ENCODE measurements at places on chromosomes 11 and 22.

GRCh38 chr11:16911186-16911585 lies 103.0 kb downstream of the PLEKHA7 start:
- H3K4me1 ChIP-seq = no peaks in the 10 kb centered on the region
- H3K27me3 ChIP-seq = no peaks in the 10 kb centered on the region
- no peak for DNase-seq
- no peaks in the 10 kb centered on the region for H3K36me3 ChIP-seq
- H3K27ac ChIP-seq = no peak overlapping the region
- H3K4me3 ChIP-seq = no peak overlapping the region

DNA sequence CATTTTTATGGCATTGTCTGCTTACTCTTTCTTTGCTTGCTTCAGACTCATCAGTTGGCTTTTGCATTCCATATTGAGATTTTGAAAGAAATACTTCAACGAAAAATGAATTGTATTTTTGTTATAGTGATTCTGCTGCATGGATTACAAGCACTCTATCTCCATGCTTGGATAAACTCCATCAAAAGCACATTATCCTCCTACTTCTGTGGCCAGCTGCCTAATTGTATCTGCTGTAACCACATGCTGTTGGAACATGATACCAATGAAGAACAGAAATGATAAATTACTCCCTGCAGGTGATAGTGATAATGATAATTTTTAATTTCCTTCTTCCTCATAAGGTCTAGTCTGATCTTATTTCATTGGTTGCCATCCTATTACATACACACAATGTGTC lies 100.8 kb downstream of the PRMT3 start:
- H3K4me1 ChIP-seq = no peaks in the 10 kb centered on the region
- no peak overlapping the region for H3K27ac ChIP-seq
- H3K4me3 ChIP-seq = no peak overlapping the region
- DNase-seq = no peak
- H3K27me3 ChIP-seq = no peaks in the 10 kb centered on the region
- peaks cover 14% of the 10 kb centered on the region for H3K36me3 ChIP-seq

DNA sequence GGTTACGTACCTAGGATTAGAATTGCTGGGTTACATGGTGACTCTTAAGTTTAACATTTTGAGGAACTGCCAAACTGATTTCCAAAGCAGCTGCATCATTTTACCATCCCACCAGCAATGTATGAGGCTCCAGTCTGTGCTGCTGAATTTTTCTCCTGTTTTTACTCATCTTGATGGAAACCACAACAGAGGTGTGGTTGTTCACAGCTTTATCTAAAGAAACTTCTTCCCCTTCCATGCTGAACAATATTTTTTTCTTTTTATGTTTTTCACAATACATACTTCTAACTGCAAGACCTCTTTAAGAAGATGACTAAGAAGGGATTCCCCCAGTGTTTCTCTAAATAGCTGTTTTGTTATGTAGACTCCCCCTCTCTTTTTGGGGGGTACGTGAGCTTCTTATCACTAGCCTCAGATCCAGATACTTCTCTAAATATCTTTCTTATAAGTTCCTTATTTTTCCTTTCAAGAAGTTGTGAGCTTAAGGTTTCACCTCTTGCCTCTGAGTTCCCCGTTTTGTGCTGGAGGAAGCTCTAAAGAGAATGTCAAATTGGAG lies 24.0 kb downstream of the TCP11L1 start:
- DNase-seq = no peak
- H3K36me3 ChIP-seq = peaks cover 84% of the 10 kb centered on the region
- no peaks in the 10 kb centered on the region for H3K4me1 ChIP-seq
- no peak overlapping the region for H3K27ac ChIP-seq
- no peaks in the 10 kb centered on the region for H3K27me3 ChIP-seq

DNA sequence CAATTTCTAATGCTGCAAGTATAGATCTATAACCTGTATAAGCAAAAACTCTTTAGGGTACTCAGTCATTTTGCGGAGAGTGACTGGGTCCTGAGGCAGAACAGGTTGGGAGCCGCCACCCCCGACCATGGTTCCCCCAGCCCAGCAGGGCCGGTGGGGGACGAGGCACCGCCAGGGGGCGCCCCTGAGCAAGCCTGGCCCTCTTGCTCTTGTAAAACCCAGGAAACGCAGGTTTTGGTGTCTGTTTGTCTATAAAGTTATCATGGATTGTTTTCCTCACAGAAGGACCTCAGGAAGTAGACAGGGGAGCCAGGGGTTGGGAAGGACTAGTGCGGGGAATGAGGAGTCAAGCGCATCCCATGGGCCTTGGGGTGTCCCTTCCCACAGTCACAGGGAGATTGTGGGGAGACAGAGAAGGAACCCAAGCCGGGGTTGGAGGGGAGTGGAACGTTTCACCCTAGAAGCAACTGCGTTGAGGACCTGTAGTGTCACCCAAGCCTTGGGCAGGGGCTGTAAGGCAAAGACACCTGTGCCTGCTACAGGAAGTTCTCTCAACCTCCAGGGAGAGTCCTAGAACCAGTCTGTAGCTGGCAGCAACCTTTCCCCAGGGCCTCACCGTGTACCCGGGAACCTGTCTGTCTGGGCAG lies 26.4 kb downstream of the KCTD17 start:
- peak overlapping the region; percentile 34 for H3K27ac ChIP-seq
- no peaks in the 10 kb centered on the region for H3K36me3 ChIP-seq
- H3K4me1 ChIP-seq = peaks cover 5% of the 10 kb centered on the region
- H3K4me3 ChIP-seq = no peak overlapping the region

- H3K4me3 ChIP-seq = no peak overlapping the region
- no peaks in the 10 kb centered on the region for H3K36me3 ChIP-seq
- H3K4me1 ChIP-seq = no peaks in the 10 kb centered on the region
- no peak overlapping the region for H3K27ac ChIP-seq
These were observed 17.7 kb downstream of the RBFOX2 start for GRCh38 chr22:36010882-36011281.

GRCh38 chr11:86740628-86741483 lies 59.5 kb upstream of the PRSS23 start:
- no peaks in the 10 kb centered on the region for H3K27me3 ChIP-seq
- no peak overlapping the region for H3K4me3 ChIP-seq
- no peaks in the 10 kb centered on the region for H3K36me3 ChIP-seq
